ENCODE measurements at places on chromosomes 6 and 20. TPM values are rescaled to one million over a fixed set of nuclear protein-coding genes. Genes with fewer than 3 reads are reported as not detected.

Gene IL17A
- not detected for polyA plus RNA-seq

DNA sequence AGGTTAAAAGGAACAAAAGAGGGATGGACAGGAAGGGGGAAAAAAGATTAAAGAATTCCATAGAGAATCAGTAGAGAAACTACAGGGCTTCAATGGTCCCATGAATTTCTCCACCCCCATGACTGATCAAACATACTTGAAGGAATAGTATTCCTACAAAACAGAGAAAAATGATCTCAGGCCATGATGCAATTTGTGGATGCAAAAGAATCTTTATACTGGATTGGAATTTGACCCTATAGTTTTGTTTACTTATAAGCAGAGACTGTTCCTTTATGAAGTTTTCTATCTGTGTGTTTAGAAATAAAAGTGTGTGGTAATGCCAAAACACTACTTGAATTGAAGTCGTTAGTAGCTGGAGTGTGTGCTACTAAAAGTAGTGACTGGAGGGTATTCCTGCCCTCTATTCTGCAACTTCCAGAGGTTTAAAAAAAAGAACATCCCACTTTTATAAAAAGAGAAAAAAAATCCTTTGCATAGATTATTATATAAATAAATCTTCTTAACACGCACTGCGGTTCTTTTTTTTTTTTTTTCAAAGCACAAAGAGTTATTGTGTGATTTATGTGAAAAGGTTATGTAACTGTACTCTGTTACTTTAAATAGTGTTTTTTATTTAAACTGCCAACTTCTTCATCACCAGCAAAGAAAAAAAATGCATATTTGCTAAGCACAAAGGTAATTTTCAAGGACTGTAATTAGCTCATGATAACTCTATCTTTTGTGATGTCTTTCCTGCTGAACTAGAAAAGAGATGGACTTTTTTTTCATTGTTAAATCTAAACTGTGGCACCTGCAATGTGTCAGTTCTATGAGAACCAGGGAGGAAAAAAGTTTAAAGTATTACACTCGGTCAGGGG is 214.5 kb upstream of the CITED2 start:
- no peak for DNase-seq

Gene MRPS10
- 32.6 TPM for polyA plus RNA-seq

Gene HACE1
- 21.7 TPM for polyA plus RNA-seq

Gene EEF1A1
- 18,648 TPM for polyA plus RNA-seq

GRCh38 chr20:63911176-63911575 is 16.2 kb downstream of the DNAJC5 start:
- no peak for DNase-seq

Gene SLC23A2
- polyA plus RNA-seq = 26.1 TPM

- no peak for DNase-seq
Observed at GRCh38 chr20:45927071-45927878, 7.2 kb upstream of the PCIF1 start.

Gene PLCB4
- 14.8 TPM for polyA plus RNA-seq

DNA sequence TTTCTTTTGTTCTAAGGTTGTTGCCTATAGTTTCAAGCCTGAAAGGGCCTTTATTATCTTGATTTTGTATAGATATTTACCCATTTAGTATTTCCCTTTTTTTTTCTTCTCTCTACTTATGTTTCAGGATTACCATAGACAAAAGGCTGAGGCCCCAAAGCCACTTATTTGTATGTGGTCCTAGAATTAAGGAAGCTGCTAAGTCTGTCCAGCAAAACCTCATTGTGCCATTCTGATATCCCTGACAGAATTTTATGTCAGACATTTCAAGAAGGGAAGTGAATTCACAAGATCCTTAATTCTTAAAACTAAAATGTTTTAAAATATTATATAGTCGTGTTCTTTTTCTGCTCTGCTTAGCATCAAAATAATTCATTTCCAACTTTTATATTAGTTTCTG is 6.9 kb downstream of the HAO1 start:
- DNase-seq = no peak

Gene SLC13A3
- 19.7 TPM for polyA plus RNA-seq

Gene TBXT
- polyA plus RNA-seq = 0.06 TPM

DNA sequence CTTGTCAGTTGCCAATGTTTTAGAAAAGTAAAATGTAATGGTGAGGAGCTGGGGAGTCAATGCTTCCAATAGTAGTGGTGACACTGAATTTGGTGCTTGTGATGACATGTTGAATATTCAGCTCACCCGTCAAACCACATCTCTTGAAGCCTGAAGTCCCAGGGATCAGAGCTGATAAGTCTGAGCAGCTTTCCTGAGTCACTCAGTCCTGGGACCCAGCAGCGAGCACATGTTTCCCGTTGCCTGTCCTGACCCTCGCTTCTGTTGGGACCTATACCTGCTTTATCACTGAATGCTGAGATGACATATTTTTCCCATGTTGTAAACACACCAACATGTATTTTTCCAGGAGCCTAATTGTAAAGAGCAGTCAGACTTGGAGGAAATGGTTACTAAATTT is 693.6 kb downstream of the QKI start:
- no peak for DNase-seq

- DNase-seq = no peak
Observed at GRCh38 chr6:82361631-82362030, 2.0 kb upstream of the TPBG start.

Gene KCNQ2
- polyA plus RNA-seq = 10.9 TPM

GRCh38 chr6:113805173-113805790 is 51.9 kb upstream of the MARCKS start:
- DNase-seq = no peak

DNA sequence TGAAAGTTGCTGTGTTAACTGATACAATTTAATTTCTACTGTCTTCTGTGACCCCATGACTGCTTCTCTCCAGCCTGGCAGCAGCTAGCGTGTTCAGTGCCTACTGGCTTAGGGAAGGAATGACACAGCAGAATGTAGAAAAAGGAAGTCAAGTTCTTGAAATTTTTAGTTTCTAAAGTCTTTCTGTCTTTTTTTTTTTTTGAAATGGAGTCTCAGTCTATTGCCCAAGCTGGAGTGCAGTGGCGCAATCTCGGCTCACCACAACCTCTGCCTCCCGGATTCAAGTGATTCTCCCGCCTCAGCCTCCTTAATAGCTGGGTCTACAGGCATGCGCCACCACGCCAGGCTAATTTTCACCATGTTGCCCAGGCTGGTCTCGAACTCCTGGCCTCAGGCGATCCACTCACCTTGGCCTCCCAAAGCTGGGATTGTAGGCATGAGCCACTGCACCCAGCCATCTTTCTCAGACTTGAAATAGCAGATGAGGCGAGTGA is 39.3 kb downstream of the PCNA start:
- DNase-seq = no peak

GRCh38 chr6:99501762-99502161 is 13.5 kb downstream of the USP45 start:
- no peak for DNase-seq

DNA sequence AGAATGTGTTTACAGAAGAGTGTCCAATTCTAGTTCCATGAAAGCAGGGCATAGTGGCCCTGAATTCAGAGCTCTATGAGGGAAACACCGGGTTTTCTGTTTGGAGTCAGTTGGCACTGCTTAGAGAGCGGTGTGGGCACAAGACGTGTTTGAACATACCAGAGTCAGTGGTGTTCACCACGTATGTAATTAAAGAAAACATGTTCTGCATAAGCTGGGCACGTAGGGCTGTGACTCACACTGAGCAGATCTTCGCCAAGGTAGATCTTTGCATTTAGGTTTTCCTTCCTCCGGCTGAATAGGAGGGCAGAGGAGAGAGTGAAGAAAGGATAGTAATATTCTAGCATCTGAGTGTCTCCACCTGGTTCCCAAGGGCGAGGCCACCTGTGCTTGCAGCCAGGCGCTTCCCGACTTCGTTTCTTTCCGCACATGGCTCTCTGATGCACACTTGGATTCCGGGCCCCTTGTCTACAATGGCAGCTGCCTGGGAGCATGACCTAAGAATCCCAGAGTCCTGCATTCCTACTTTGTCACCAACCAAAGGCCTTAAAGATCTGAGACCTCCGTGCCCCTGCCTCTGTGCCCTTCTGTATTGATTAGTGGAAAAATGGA is 136.2 kb downstream of the ERMARD start:
- no peak for DNase-seq

DNA sequence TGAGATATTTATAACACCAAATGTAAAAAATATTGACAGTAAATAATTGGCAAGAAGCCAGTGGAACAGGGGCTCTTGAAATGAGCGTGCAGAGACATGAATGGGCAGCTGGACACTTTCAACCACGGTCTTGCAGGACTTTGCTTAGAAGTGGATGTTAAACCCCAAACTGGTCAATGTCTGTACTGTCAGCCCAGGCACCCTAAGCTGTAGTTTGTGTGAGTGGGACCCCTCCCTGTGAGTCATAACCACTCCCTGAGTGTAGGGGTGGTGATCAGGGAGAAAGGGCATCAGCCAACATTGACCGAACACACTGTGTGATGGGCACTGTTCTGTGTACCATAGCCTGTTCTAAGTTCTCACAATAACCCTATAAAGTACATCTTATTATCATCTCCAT is 108.6 kb downstream of the FIG4 start:
- DNase-seq = no peak
